ENCODE measurements at places on chromosomes 12 and 14. TPM values are rescaled to one million over a fixed set of nuclear protein-coding genes. Genes with fewer than 3 reads are reported as not detected.

KLRC2 gene
- not detected for total RNA-seq

KCNJ8 gene
- under 0.01 TPM for total RNA-seq

ERGIC2 gene
- 35.3 TPM for total RNA-seq

AGAP2 gene
- 0.22 TPM for total RNA-seq

ZNF385A gene
- 1.8 TPM for total RNA-seq

SSPN gene
- total RNA-seq: 0.76 TPM

ASIC1 gene
- total RNA-seq: under 0.01 TPM

GDF11 gene
- total RNA-seq: 1.4 TPM

HOXC5 gene
- total RNA-seq: not detected

RD3L gene
- 0.11 TPM for total RNA-seq

C12orf50 gene
- not detected for total RNA-seq

KRT75 gene
- not detected for total RNA-seq

NAA30 gene
- total RNA-seq: 17.7 TPM

CAMKK2 gene
- 20.3 TPM for total RNA-seq

GYS2 gene
- not detected for total RNA-seq

All from dermis lymphatic vessel endothelial cell (primary cell).